ENCODE measurements at places on chromosomes 12 and 14. TPM values are rescaled to one million over a fixed set of nuclear protein-coding genes. Genes with fewer than 3 reads are reported as not detected.

The SELPLG gene
- total RNA-seq: 14.3 TPM

The MTRFR gene
- total RNA-seq: 9.9 TPM

- no peak for DNase-seq
- H3K4me3 ChIP-seq: no peak overlapping the region
- no peak overlapping the region for H3K27ac ChIP-seq
- no peaks in the 10 kb centered on the region for H3K36me3 ChIP-seq
- no peaks in the 10 kb centered on the region for H3K27me3 ChIP-seq
- H3K4me1 ChIP-seq: no peaks in the 10 kb centered on the region
These were observed 141.7 kb downstream of the PIK3C2G start for GRCh38 chr12:18402872-18403611.

GRCh38 chr14:53851394-53852090 is 105.1 kb downstream of the BMP4 start:
- H3K27ac ChIP-seq: no peak overlapping the region
- no peak overlapping the region for H3K4me3 ChIP-seq
- peaks cover 6% of the 10 kb centered on the region for H3K4me1 ChIP-seq
- H3K27me3 ChIP-seq: no peaks in the 10 kb centered on the region
- H3K36me3 ChIP-seq: no peaks in the 10 kb centered on the region
- no peak for DNase-seq

GRCh38 chr12:63264629-63265028 is 113.6 kb upstream of the AVPR1A start:
- no peak overlapping the region for H3K27ac ChIP-seq
- no peaks in the 10 kb centered on the region for H3K27me3 ChIP-seq
- H3K36me3 ChIP-seq: no peaks in the 10 kb centered on the region
- no peak for DNase-seq

DNA sequence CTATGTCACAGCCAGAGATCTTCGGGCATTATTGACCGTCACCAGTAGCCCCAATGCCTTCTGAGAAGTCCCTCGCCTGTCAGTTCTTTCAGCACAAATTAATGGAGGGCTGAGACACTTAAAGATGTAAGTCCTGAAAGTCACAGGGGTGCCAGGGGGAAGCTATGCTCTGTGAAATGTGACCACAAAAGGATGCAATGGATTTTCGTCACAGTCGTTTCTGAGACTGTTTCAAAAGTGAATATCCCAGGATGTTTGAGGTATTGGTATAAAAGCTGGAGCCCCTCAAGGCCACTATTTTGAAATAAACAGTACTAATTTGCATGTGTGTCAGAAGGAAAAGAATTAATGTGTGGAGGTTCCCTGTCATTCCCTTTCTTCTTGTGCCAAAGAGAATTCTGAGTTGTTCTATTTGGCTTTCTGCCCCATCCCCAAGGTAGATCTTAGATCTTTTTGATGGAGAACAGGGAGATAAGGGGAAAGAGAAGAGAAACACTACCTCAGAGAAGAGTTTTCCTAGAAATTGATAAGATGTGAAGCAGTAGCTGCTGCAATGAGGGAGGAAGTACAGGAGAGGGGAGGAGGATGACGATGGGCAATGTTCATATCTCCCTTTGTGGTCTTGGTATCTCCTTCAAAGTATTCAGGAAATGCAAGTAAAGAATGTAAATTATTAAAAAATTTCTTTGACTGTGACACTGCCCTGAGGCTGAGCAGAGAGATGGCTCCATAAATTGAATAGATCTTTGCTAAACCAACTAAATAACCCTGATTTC is 101.8 kb upstream of the NAP1L1 start:
- DNase-seq: no peak
- no peaks in the 10 kb centered on the region for H3K36me3 ChIP-seq
- no peak overlapping the region for H3K27ac ChIP-seq
- H3K4me3 ChIP-seq: no peak overlapping the region
- no peaks in the 10 kb centered on the region for H3K27me3 ChIP-seq
- peaks cover 11% of the 10 kb centered on the region for H3K4me1 ChIP-seq

- no peaks in the 10 kb centered on the region for H3K4me1 ChIP-seq
- no peak overlapping the region for H3K4me3 ChIP-seq
- H3K36me3 ChIP-seq: peaks cover 7% of the 10 kb centered on the region
These were observed 32.1 kb downstream of the SPATA7 start for GRCh38 chr14:88417594-88417993.

Data from thoracic aorta (tissue), 2 donors.